Mesenchymal stem cell (in vitro differentiated cells and primary cell): ENCODE measurements at places on chromosomes 12 and 14.
A peak's percentile ranks its signal among the peaks of the same experiment; 100 is the strongest.

- no peak overlapping the region for H3K4me3 ChIP-seq
- DNase-seq = no peak
Measured at GRCh38 chr12:129911428-129912049, 7.7 kb upstream of the TMEM132D start.

- peaks cover 1% of the 10 kb centered on the region for H3K4me1 ChIP-seq
- DNase-seq = no peak
- no peak overlapping the region for H3K4me3 ChIP-seq
- H3K27ac ChIP-seq = no peak overlapping the region
- H3K36me3 ChIP-seq = no peaks in the 10 kb centered on the region
Measured at GRCh38 chr14:55869397-55870049, 248.7 kb upstream of the PELI2 start.

GRCh38 chr12:162467-163307, 51.3 kb downstream of the SLC6A12 start:
- no peak overlapping the region for H3K4me3 ChIP-seq
- H3K27ac ChIP-seq = no peak overlapping the region
- peaks cover 1% of the 10 kb centered on the region for H3K36me3 ChIP-seq
- DNase-seq = no peak

GRCh38 chr12:86914721-86915120, 658.5 kb upstream of the MGAT4C start:
- H3K4me3 ChIP-seq = no peak overlapping the region
- no peak overlapping the region for H3K27ac ChIP-seq
- H3K36me3 ChIP-seq = no peaks in the 10 kb centered on the region
- H3K27me3 ChIP-seq = no peaks in the 10 kb centered on the region
- no peaks in the 10 kb centered on the region for H3K4me1 ChIP-seq
- DNase-seq = peak; percentile 62

GRCh38 chr12:24121911-24122310, 172.4 kb upstream of the SOX5 start:
- peak; percentile 11 for DNase-seq
- H3K36me3 ChIP-seq = no peaks in the 10 kb centered on the region
- H3K27ac ChIP-seq = no peak overlapping the region
- H3K27me3 ChIP-seq = no peaks in the 10 kb centered on the region
- H3K4me3 ChIP-seq = no peak overlapping the region

DNA sequence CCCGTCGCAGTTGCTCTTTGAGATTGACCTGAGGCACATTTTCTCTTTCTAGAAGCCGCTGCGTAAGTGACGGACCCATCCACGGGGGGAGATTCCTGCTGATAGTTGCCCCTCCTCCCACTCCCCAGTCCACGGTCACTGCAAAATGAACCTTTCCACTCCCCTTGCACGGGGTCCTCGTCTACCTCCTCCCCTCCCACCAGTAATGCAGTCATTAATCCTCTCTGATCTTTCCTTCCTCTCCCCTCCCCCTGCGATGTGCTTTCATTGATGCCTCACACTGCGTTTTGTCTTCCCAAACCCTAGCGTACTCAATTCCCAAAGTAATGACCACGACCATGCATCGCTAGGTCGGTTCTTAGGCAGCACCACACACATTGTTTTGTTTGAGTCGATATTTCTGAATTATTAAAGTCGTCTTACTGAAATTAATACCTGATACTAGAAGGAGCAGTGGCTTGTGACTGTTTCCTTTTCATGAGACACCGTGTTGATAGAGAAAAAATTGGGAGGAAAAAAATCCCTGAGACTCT, 857 bp downstream of the ETNK1 start:
- H3K27me3 ChIP-seq = no peaks in the 10 kb centered on the region
- no peak overlapping the region for H3K27ac ChIP-seq
- H3K4me1 ChIP-seq = no peaks in the 10 kb centered on the region
- DNase-seq = peak; percentile 61
- no peaks in the 10 kb centered on the region for H3K36me3 ChIP-seq

DNA sequence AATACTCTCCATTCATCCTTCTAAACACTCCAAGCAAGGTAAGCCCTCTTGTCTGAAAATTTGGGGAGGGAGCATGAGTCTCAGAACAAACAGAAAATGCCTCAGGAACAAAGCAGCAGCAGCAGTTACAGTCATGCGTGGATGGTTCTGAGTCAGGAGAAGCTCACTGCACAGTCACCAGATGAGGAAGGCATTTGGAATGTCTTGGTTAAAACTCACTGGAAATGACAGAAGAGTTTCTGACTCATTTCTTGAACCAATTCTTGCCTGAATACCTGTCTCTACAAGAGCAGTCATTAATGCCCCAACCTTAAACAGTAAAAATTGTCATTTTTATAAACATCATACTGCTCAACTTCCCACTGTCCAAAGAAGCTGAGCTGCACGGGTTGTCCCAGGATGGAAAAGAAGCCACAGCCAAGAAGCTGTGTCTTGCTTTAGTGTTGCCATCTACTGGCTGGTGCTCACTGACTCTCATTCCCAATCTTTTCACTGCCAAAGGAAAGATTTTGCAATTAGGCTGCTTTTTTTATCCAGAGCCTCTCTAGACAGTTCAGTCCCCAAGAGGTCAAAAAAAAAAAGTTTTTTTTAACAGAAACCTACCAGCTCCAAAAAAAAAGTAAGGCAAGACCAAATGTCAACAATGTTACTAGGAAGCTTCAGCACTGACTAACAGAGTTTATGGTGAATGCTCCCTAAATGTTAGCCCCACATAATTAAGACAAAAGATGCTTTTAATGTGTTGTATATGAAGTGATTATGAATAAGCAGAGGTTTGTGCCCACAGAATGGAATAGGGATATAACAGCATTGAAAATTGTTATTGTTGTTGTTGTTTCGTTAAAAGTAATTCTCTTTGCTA, 40.4 kb downstream of the KICS2 start:
- H3K36me3 ChIP-seq = no peaks in the 10 kb centered on the region
- no peaks in the 10 kb centered on the region for H3K27me3 ChIP-seq
- H3K4me3 ChIP-seq = no peak overlapping the region
- DNase-seq = peak; percentile 97

GRCh38 chr12:27710592-27711316, at the start of gene MRPS35:
TSS of gene MRPS35 (plus strand) at chr12:27710832. CDS start at chr12:27710844, 12 bp downstream.
- peak within 1 kb of the TSS; percentile 99 for H3K4me3 ChIP-seq
- H3K36me3 ChIP-seq = peaks cover 17% of the 10 kb centered on the region
- no peaks in the 10 kb centered on the region for H3K27me3 ChIP-seq

DNA sequence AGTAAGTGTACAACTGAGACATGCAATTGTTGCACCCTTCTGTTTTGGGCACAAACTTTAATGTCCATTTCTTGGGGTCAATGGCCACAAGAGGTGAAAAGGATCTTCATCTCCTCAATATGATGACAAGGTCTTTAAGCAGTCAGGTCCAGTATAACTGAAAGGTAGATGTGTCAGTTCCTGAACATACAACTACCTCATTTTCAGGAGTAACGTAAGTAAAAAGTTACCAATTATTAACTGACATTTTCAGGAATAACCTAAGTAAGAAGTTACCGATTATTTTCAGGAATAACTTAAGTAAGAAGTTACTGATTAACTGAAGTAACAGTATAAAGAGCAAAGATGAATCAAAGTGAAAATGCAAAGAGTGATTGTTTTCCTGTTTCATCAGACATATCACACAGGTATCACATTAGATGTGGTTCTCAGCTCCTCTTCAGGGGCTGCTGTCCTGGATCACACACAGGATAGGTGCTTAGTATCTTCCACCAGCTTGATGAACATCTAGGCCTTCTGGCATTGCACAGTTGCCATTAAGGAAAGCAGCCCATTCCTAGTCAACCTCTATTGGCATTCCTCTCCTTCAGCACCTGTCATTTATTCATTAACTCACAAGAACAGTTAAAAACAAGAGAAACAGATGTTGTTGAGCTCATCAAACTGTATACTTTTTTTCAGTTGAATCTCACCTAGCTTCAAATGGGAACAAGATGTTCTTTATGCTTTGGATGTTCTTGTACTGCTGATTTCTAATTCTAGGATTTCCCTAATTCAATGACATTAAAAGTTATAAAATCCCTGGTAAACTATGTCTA, 200.0 kb downstream of the FOXG1 start:
- H3K4me1 ChIP-seq = no peaks in the 10 kb centered on the region
- H3K4me3 ChIP-seq = no peak overlapping the region
- H3K27me3 ChIP-seq = no peaks in the 10 kb centered on the region
- DNase-seq = no peak
- H3K36me3 ChIP-seq = no peaks in the 10 kb centered on the region
- H3K27ac ChIP-seq = no peak overlapping the region

DNA sequence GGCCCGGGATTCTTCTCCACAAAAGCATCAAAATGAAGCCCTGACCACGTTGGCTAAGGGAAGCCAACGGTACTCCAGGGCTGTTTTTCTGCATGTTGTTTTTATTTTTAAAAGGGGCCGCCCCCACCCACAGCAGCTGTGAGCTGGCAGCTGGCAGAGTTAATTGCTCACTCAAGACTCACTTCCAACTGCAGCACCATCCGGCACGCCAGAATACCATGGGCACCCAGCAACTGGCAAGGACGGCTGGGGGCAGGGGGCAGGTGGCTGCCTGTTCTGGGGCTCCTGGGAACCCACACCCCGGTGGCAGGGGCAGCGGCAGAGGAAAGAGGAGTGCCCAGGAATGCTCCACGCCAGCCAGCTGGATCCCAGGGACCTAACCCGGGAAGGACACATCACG, 44.3 kb downstream of the NCOR2 start:
- H3K27ac ChIP-seq = peak overlapping the region; percentile 33
- peaks cover 71% of the 10 kb centered on the region for H3K4me1 ChIP-seq
- H3K27me3 ChIP-seq = no peaks in the 10 kb centered on the region
- DNase-seq = no peak
- no peak overlapping the region for H3K4me3 ChIP-seq
